CD4-positive, alpha-beta T cell treated with Interferon alpha-2 for 1 hour (primary cell): ENCODE measurements at places on chromosomes 7 and 10.

- no peak for DNase-seq
These were observed 222.6 kb downstream of the WDR11 start for GRCh38 chr10:121073728-121074127.

DNA sequence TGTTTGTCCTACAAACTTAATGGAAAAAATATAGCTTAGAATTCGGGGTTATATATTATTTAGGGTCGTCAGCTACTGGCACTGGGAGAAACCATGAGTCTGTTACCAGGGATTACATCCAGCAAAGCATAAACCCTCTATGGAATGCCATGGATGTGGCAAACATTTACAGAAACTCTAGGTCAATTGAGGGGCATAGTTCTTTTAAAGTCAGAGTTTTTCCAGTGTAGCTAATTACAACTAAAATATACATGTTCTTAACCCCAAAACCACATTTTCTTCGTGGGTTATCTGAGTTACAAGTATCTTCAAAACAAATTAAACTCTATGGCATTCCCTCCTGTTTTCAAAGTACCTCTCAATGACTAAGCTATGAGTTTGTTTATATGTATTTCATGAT, 99.3 kb upstream of the THSD7A start:
- no peak for DNase-seq

DNA sequence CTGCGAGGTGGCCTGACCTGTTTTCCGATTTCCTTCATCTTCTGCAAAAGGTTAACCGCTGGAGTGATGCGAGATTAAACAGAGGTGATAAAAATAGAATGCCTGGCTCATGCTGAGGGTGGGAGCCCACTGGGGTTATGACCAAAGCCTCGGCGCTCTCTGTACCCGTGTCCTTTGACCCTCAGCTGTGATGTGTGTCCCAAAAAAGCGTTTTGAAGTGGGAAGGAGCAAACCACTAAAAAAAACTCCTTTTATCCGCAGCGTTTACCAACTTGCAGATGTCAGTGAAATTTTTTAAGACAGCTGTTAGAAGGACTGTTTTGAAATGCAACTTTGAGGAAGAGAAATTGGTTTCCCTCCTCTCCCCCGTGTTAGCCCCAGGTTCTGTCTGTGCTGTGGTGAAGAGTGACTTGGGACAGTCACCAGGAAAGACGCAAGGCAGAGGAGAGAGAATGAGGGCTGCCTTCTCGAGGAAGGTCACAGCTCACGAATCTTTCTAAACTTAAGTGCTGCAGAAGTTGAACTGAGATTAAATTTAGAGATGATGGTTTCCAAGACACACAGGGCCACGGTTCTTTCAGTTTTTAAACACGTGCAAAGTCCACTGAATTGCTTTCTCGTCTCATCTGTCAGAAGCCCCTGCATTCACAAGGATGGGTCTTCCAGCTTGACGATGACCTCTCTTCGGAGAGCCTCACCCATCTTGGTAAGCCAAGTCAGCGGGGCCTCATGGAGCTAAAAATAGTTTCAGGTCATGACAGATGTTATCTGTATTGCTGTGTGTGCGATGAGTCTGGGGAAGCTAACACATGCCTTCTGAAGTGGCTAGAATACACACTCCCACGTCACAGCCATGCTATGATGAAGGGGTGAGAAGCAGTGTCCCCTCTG, 27.6 kb downstream of the AMZ1 start:
- peak; percentile 23 for DNase-seq

GRCh38 chr7:12839508-12840153, 152.2 kb downstream of the ARL4A start:
- DNase-seq: no peak

DNA sequence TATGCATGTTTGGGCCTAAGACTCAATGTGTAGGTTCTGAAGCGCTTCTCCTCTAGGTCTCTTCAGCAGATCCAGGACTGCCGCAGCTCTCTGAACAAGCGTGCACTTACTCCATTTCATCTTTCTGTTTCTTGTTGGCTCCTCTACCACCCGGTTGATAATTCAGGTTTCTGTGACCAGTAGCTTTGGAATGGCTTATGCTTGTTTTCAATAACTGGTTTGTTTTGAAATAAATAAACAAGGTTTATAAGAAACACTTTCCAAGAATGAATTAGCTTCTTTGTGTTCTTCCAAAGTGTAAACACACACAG, 1.5 kb downstream of the MDFIC start:
- DNase-seq: no peak

- DNase-seq: no peak
These were observed 50.8 kb downstream of the CDK13 start for GRCh38 chr7:40000734-40001315.
